ENCODE measurements at places on chromosomes 4 and X.

- DNase-seq, result no peak
These were observed 178.3 kb downstream of the FBXO8 start for GRCh38 chr4:174105202-174105601.

DNA sequence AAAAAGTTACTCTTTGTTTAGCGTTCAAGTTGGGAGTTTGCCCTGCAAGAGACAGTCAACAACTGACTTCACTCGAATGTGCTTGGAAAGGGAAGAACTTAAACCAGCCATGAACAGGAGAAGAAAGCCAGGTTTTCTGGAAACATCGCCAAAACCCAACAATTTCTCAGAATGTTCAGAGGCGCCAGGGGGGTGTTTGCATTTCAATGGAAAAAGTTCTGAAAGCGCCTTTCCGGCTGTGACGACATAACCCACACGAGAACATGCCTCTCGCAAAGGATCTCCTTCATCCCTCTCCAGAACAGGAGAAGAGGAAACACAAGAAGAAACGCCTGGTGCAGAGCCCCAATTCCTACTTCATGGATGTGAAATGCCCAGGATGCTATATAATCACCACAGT lies 78.1 kb upstream of the ADGRA3 start:
- no peak for DNase-seq

DNA sequence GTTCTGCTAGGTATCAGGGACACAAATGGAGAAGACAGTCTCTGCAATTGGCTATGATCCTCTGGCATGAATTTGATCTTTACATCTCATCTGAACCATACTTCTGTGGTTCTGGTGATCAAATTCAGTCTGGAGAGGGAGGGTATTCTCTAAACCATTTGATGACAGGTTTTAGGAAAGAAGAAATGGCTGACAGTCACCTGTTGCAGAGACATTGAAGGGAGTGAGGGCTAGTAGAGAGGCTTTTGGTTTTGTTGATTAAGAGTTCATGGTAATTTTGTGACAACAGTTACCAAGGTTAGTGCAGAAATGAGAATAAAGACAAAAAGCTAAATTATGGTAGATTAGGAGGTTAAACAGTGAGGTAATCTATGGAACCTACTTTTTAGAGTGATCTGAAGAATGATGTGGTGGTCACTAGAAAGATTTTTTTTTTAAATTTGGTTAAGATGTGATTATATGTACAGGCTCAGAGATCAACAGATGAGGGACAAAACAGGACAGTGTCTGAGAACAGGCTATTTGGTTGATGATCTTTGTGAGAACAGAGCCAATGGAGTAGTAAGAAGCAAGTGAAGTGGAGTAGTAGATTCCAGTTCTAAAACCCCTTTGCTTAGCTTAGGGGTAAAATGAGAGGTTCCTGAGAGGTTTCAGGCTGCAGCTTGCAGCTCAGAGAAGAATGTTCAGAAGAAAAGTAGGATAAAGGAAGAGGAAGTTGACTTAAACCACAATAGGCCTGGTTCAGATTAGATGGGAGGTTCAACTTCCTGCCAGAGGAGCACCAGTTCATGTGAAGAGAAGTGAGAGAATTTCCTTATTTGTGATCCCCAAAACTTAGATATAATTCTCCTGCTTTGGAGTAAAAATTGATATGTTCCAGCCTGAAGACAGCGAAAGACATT lies 34.7 kb downstream of the VSIG4 start:
- DNase-seq, result no peak

DNA sequence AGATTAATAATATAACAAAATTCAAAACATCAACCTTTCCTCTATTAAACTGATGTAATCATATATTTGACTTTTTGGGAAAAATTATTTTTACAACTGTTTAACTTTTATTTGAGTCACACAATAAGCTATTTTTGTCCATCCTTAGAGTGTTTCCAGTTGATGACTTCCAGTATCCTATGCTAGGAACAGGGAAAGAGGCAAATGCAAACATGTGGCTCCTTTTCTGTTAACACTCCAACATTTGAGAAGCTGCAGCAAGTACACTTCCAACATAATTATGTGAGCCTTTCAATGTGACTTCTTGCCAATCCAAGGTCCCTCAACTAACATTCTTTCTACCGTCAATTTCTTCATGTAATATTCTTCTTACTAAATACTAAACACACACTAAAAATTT lies 117.7 kb downstream of the PPA2 start:
- DNase-seq, result no peak

GRCh38 chr4:101960431-101960830 lies 169.9 kb downstream of the BANK1 start:
- DNase-seq, result no peak

- DNase-seq, result peak; percentile 27
These were observed 219.0 kb upstream of the CPEB2 start for GRCh38 chr4:14783011-14783877.

Data from foreskin fibroblast (primary cell).